ENCODE measurements at places on chromosomes 1 and 21.

GRCh38 chr1:150995896-150996295 lies 10.8 kb downstream of the MINDY1 start:
- no peak for DNase-seq

DNA sequence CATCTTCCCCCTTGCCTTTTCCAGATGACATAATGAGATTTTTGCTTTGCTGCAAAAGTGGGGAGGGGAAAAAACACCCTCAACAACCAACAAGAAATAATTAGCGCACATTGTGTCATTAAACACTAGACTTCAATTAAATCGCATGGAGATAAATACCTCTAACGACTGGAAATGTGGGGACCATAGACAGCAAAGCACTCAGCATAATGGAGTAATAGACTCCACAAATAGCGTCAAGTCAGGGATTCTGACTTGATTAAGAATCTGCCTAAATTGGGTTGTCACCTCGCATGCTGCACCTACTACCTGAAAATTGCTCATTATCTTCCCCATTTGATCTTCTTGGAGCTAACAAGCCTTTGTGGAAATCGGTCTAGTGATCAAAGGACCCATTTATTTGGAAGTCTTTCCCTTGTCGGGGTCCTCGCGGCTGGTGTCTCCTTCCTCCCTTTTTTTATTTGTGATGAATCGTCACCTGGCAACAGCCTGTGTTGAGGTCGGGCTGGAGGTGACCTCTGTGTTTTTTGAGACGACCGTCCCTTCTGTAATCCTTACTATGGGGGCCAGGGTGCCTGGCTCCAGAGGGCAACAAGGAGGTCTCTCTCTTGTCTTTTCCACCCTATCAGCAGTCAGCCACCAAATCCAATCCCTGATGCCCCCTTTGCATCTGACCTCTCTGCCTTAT lies 75.3 kb upstream of the IGSF21 start:
- DNase-seq, result no peak

- no peak for DNase-seq
These were observed 1693.4 kb downstream of the NCAM2 start for GRCh38 chr21:22691658-22692057.

DNA sequence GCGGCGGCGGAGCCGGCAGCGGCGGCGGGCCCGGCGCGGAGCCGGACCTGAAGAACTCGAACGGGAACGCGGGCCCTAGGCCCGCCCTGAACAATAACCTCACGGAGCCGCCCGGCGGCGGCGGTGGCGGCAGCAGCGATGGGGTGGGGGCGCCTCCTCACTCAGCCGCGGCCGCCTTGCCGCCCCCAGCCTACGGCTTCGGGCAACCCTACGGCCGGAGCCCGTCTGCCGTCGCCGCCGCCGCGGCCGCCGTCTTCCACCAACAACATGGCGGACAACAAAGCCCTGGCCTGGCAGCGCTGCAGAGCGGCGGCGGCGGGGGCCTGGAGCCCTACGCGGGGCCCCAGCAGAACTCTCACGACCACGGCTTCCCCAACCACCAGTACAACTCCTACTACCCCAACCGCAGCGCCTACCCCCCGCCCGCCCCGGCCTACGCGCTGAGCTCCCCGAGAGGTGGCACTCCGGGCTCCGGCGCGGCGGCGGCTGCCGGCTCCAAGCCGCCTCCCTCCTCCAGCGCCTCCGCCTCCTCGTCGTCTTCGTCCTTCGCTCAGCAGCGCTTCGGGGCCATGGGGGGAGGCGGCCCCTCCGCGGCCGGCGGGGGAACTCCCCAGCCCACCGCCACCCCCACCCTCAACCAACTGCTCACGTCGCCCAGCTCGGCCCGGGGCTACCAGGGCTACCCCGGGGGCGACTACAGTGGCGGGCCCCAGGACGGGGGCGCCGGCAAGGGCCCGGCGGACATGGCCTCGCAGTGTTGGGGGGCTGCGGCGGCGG lies 1.0 kb downstream of the ARID1A start:
- DNase-seq, result peak; percentile 46

GRCh38 chr1:83960669-83961277 lies 38.2 kb downstream of the TTLL7 start:
- no peak for DNase-seq

GRCh38 chr1:4718071-4718470 lies 63.7 kb downstream of the AJAP1 start:
- no peak for DNase-seq

- DNase-seq, result no peak
These were observed 808.7 kb downstream of the NCAM2 start for GRCh38 chr21:21806711-21807597.

DNA sequence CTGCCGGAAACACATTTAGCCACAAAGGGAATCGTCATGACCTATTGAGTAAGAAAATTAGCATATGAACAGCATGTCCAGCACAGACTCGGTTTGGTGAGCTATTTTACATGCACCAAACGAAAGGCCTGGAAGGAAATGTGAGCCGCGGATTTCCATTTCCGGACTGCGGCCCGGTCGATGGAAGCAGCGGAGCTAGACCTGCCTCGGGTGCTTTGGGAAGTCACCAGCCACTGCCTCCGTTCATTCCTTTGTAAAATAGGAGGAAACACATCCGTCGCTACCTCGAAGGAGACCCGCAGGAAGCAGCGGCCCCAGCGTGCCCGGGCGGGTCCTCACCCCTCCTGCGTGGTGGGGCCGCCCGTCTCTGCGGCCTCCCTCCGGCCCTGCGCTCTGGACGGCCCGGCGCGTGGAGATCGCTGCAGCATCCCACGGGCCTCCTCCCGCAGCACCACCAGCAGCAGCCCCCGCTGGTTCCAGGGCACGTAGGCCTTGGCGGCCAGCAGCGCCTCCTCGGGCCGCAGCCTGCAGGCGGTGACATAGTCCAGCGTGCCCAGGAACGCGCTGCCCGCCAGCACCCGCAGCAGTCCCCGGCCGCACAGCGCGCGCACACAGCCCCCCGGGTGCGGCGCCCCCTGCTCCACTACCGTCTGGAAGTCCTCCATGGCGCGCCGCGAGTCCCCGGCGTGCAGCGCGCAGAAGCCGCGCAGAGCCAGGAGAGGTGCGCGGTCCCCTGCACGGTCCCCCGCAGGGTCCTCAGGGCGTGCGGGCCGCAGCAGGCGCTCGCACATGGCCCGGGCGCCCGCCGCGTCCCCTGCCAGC lies 12.1 kb downstream of the TTC34 start:
- no peak for DNase-seq

- no peak for DNase-seq
These were observed 51.1 kb downstream of the CD247 start for GRCh38 chr1:167467126-167467710.

GRCh38 chr21:33197496-33197895 lies 32.2 kb upstream of the IFNAR2 start:
- DNase-seq, result no peak

DNA sequence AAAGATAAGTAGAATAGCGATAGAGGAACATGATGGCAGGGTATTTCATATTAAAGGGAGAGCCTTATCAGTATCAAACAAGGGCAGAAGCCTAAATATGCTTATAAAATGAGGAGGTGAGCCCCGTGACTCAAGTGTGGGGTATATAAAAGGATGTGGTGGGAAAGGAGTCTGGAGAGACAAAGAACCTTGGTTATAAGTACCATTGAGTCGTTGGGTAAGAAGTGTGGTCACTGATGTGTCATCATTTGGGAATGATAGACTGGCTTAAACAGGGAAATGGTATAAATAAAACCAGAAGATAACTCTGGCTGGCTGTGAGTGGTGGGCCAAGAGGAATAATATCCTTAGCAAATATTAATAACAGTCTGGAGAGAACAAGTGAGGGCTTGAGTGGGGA lies 10.9 kb upstream of the CD5L start:
- DNase-seq, result no peak

DNA sequence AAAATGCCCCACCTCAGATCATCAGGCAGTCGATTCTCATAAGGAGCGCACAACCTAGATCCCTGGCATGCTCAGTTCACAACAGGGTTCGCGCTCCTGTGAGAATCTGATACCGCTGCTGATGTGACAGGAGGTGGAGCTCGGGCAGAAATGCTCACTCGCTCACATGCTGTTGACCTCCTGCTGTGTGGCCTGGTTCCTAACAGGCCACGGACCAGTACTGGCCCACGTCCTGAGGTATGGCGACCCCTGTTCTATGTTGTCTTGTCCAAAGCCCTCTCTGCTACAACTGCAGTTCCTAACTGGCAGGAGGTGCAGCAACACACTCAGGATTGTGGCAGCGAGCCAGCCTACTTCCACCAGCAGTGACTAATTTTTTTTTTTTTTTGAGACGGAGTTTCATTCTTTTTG lies 70.6 kb downstream of the CLSTN1 start:
- DNase-seq, result no peak

DNA sequence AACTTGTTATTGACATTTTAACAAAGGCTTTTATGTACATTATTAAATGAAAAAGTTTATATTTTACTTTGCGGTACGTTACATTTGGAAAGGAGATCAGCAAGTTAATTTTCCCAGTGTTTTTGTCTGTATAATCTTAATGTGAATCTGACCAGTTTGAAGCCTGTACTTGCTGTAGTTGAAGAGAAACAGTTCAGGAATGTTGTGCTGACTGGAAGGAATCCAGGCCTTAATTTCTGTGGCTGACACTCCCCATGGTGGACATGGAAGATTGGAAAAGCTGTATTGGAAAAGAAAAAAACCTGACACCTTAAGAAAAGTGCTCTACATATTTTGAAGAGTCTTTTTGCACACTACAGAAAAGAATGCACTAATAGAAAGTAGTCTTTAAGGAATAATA lies 15.5 kb downstream of the LEPR start:
- DNase-seq, result no peak

GRCh38 chr1:150780510-150780909 lies 14.9 kb upstream of the CTSS start:
- DNase-seq, result no peak

GRCh38 chr1:43565600-43566360 lies 35.1 kb downstream of the PTPRF start:
- DNase-seq, result peak; percentile 89

GRCh38 chr1:185398022-185398421 lies 81.0 kb upstream of the IVNS1ABP start:
- no peak for DNase-seq

DNA sequence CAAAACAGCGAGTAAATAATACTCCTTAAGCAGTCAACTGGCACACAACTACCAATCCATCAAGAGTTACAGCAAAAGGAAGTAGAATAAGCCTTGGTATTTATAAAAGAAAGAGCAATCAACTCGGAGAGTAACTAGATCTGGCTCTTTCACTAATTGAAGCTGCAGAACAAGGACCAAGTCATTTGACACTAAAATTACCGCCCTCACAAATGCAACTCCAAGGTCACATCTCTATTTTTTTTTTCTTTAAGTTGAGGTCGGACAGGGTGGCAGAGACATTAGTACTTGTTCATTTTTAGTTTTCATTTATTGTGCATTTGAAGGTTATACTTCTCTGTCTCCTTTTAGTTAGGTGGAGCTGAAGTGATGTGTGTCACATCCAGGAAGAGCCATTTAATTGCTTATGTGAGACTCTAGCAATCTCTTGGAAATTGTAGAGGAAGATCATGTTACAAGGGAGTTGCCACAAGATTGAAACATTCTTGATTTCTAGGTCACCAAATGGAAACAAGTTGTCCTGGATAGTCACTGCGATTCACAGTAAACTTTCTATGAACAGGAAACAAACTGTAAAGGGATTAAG lies 138.1 kb upstream of the ADAMTS5 start:
- no peak for DNase-seq

- no peak for DNase-seq
These were observed 12.3 kb downstream of the MACF1 start for GRCh38 chr1:39216771-39217170.

GRCh38 chr1:66505671-66506392 lies 28.1 kb upstream of the SGIP1 start:
- no peak for DNase-seq

- no peak for DNase-seq
These were observed 88.7 kb downstream of the WLS start for GRCh38 chr1:68143633-68144032.

GRCh38 chr1:39105061-39105840 lies 79.1 kb downstream of the NDUFS5 start:
- DNase-seq, result peak; percentile 81

DNA sequence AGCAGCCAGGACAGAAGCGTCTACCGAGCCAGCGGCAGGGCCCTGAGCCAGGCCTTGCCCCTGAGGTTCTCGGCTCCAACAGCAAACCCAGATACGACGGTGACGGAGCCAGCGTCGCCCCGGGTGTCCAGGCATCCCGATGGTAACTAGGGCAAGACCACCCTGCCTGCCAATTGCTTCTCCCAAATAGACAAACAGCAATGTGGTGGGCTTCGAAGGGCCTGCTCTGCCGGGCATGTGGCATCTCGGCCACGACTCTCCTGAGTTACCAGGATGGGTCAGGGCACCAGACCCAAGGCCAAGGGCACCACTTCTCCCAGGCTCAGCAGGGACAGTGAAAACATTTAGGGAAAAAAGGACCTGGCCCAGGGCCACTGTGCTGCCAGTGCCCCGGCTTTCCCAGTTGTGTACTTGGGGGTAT lies 3.2 kb upstream of the ACTRT2 start:
- no peak for DNase-seq

- DNase-seq, result no peak
These were observed 71.5 kb downstream of the CLCA4 start for GRCh38 chr1:86618358-86618757.

- DNase-seq, result no peak
These were observed 310.2 kb downstream of the PTPRU start for GRCh38 chr1:29546496-29546895.

DNA sequence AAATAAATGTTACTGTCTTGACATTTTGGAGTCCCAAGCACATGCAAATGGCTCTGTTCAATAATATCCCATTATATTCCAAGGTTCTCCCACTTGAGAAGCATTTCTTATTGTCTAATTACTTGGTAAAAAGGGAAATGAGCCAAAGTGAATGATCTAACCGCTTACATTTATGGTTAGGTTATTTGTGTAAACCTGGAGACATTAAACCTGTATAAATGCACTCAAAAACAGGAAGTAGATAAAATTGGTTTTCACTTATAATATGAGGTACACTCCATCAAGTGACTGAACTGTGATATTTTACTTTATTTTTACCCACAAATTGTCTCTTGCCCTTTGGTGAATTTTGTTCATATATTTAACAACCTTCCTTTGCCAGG lies 26.8 kb downstream of the KIF1B start:
- no peak for DNase-seq

DNA sequence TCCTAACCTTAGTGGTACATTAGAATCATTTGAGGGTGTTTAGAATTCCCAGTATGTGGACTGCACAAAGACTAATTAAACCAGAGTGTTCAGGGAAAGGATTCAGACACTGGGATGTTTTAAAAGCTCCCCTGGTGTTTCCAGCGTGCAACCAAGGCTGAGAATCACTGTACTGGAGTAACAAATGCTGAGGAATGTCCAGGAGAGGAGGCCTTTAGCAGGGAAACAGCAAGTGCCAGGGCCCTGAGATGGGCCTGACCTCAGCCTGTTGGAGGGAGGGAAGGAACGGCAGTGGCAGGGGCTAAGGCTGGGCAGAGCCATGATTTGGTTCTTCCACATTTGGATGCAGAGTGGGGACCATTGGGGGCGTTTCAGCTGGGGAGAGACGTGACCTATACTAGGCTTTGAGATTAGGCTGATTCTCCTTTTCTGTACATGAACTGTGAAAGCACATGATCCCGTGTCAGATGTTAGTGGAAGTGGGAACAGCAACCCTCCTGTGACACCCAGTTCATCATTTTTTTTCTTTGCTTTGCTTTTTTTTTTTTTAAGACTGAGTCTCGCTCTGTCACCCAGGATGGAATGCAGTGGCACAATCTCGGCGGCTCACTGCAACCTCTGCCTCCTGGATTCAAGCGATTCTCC lies 49.3 kb downstream of the KANK4 start:
- DNase-seq, result no peak

- no peak for DNase-seq
These were observed 41.2 kb upstream of the NRDC start for GRCh38 chr1:51919684-51920083.

Data from left hindlimb (tissue), 1 donor.